ENCODE measurements at places on chromosomes 16 and 17. TPM values are rescaled to one million over a fixed set of nuclear protein-coding genes. Genes with fewer than 3 reads are reported as not detected.

The KRTAP2-2 gene
- not detected for total RNA-seq

The LGALS9B gene
- total RNA-seq: not detected

The RAB11FIP4 gene
- 26.4 TPM for total RNA-seq

GRCh38 chr17:3738562-3739295, 15.0 kb downstream of the HASPIN start:
- peak overlapping the region; percentile 24 for H3K4me3 ChIP-seq
- peak overlapping the region; percentile 64 for H3K27ac ChIP-seq
- H3K4me1 ChIP-seq: peaks cover 35% of the 10 kb centered on the region
- no peaks in the 10 kb centered on the region for H3K27me3 ChIP-seq
- DNase-seq: peak; percentile 85

DNA sequence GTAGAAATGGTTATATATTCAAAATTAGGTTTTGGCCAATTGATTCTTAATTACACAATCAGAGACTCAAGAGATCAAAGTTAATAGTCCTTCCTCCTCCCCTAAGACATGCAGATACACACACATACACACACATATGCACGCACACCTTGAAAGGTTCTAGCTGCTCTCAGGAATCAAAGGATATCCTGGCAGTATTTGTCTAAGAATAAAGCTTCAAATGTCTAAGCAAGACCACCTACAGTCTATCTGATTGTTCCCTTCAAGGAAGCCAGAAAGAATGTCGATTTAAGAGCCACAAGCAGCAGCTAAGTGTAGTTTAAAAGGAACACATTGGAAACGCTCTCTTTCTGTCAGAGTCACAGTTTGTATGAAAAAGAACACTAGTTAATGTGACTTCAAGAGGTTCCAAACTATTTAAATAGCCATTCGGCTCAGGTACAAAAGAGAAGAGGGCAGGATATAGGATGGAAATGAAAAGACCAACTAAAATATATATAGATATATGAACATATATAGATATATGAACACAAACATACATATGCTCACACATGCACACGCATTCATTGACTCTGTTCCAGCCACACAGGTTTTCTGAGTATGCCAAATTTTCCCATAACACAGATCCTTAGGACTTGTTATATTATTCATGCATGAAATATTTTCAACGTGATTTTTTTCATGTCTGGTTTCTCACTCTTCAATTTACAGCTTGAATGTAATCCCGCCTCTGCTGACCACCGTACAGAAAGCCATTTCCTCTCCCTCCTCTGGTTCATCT, 79.0 kb downstream of the CDH8 start:
- H3K27ac ChIP-seq: no peak overlapping the region
- no peak overlapping the region for H3K4me3 ChIP-seq
- H3K36me3 ChIP-seq: no peaks in the 10 kb centered on the region

GRCh38 chr17:62673614-62674362, 46.3 kb downstream of the MRC2 start:
- H3K4me1 ChIP-seq: no peaks in the 10 kb centered on the region
- no peak overlapping the region for H3K4me3 ChIP-seq
- peaks cover under 1% of the 10 kb centered on the region for H3K27me3 ChIP-seq

DNA sequence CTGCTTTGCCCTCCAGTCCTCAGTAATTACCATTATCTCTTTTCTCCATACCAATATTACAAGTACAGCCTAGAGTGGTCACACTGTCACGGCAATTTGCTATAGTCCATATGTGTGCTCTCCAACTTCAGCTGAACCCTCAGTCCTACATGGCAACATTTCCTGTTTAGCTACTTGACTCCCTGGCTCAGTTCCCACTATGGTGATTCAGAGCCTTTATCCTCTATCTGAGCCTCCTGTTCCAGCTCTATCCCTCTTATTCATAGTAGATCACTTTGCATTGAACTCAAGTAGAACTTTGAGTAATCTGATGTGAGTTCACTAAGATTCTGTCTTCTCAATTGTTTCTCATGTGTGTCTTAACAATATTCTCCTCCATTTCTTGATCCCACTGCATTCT, 43.7 kb upstream of the GOSR1 start:
- peaks cover 7% of the 10 kb centered on the region for H3K4me1 ChIP-seq
- H3K27ac ChIP-seq: no peak overlapping the region
- DNase-seq: no peak
- peaks cover 41% of the 10 kb centered on the region for H3K36me3 ChIP-seq
- H3K27me3 ChIP-seq: no peaks in the 10 kb centered on the region

- H3K4me3 ChIP-seq: no peak overlapping the region
- H3K4me1 ChIP-seq: no peaks in the 10 kb centered on the region
- no peak for DNase-seq
Observed at GRCh38 chr17:81379523-81379942, 15.7 kb upstream of the BAHCC1 start.

All from activated CD4-positive, alpha-beta T cell treated with anti-CD3 and anti-CD28 coated beads, Interleukin-2, amount 10 ng/mL, durations not matched to agents 24 days and 14 days (primary cell).